ENCODE measurements at places on chromosomes 2 and 18. TPM values are rescaled to one million over a fixed set of nuclear protein-coding genes. Genes with fewer than 3 reads are reported as not detected.

- no peak for DNase-seq
Observed at GRCh38 chr2:111653103-111653624, 230.8 kb downstream of the ANAPC1 start.

- no peak for DNase-seq
Observed at GRCh38 chr18:23878336-23878900, 136.1 kb upstream of the TTC39C start.

DNA sequence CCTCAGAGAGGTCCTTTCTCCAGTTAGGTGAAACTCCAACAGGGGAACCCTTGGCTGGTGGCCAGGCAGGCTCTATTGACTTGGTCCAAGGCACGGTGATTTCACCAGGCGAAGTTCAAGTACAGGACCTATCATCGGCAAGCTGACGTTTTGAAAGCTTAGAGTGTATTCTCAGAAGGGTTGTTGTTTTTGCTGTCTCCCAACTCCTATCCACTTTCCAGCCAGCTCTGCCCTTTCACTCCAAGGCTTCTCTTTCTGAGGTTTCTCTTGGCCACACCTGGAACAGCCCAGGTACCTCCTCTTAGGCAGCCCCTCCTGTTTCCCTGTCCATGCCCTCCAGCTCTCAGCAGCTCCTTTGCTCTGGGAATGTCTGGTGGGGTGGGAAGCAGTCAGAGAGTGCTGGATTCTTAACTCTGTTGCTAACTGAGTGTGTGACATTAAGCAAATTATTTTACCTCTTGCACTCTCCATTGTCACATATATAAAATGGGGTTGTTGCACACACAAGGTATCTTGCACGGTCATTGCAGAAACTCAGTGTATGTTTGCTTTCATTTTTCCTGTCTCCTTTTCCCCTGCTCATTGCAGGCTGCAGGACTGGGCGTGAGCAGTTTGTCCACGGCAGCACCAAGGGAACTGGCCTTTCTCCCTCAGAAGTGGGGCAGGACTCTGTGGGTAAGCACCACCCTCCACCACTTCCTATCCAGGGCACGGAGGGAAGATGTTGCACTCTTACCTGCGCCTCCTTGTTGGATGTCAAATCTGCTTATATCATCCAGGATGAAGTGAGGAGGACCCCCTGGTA is 30.2 kb downstream of the CAPN13 start:
- peak; percentile 41 for DNase-seq

DNA sequence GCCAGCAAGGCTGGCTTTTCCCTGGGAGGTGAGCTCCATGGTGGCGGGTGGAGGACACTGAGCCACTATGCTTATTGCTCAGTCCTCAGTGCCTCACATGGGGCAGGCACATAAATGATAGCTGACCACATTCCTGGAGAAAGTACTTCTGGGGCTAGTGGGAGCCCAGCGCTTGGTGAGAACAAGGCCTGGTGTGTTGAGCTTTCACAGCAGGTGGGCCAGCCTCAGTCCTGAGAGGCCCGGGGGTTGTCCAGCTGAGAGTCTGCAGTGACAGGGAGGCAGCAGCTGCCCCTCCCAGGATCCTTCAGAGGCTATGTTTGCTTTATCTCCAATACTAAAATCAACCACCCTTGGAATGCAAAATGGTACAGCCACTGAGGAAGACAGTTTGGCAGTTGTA is 217.7 kb downstream of the ZBTB7C start:
- no peak for DNase-seq

- no peak for DNase-seq
Observed at GRCh38 chr2:25230198-25230947, 62.0 kb upstream of the POMC start.

- no peak for DNase-seq
Observed at GRCh38 chr2:164920430-164920829, 34.9 kb downstream of the SLC38A11 start.

Gene LRRTM1
- not detected for total RNA-seq

Gene GALR1
- total RNA-seq = not detected

Gene SPATA3
- total RNA-seq = not detected

Gene SP140
- 2.7 TPM for total RNA-seq

DNA sequence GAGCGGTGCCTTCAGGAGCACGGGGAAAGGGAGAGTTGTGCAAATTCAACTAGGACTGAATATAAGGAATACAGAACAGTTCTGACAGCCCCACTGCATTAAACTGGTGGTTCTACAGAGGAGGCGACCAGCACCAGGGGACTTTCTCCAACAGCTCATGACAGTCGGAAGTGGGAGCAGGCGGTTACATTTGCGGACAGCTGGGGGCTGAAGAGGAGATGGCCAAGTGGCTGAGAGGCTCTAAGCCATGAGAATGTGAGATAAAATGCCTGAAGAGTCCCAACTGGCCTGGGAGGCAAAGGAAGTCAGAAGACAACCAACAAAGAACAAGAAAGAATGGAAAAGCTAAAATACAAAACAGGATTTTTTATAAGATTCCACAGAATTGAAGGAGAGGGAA is 141.3 kb downstream of the L3MBTL4 start:
- DNase-seq = no peak

DNA sequence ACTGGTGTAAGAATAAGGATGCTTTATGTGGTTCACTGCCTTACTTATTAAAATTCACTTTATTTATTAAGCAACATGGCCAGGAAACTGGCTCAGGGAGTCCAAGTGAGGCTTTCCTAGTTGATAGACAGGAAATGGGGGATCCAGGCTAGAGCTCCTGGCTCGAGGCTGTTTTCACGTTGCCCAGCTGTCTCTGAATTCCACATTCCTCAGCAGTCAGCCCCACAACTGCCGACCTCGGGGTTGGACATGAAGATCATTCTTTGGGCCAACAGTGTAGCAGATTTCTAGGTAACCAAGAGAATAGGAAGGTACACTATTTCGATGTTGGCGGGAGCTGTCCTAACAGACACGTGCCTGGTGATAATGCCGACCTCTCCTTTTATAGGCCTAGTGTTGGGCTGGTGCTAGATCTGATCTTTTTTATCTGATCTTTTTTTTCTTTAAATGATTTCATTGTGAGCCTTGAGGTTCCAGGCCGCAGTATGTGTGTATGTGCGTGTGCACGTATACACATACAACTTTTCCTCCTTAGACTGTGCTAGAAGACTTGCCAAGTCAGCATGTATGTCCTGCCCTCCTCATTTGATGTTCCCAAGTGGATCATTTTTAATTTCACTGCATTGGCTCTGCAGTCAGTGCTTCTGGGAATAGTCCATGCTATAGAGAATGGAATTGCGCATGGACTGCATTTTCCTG is 103.5 kb downstream of the CABLES1 start:
- no peak for DNase-seq

DNA sequence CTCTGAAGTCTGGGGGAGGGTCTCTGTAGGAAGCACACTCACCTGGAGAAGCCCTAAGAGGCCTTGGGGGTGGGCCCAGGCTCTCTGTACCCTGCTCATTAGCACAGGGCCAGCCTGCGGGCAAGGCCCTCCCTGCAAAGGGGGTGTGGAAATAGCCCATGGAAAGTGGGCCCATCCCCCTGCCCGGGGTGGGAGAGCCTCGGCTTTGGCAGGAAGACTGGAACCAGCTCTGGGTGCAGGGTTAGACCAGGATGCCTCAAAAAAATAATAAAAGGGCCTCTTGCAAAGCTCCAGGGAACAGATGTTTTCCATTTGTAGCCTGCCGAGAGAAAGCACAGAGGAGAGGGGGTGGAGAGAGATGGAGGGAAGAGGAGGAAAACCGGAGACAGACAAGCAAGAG is 98.7 kb downstream of the STPG4 start:
- no peak for DNase-seq

DNA sequence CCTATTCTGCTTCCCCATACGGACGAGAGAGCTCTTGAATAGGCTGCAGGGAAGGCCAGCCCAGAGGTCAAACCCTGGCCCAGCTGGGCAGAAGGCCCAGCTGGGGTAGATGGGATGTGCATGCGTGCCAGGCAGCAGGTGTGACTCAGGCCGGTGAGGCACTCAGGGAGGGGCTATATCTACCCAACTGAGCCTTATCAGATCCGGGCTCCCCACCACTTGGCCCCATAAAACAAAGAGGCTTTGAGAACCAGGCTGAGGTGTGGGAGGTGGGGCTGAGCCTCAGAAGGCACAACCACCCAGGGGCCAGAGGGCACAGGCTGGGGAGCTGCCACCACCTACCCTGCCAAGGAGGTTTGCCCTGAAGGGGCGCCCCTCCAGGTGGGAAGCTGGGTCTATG is 8.0 kb upstream of the CFAP65 start:
- DNase-seq = no peak

Gene GALNT5
- 0.29 TPM for total RNA-seq

DNA sequence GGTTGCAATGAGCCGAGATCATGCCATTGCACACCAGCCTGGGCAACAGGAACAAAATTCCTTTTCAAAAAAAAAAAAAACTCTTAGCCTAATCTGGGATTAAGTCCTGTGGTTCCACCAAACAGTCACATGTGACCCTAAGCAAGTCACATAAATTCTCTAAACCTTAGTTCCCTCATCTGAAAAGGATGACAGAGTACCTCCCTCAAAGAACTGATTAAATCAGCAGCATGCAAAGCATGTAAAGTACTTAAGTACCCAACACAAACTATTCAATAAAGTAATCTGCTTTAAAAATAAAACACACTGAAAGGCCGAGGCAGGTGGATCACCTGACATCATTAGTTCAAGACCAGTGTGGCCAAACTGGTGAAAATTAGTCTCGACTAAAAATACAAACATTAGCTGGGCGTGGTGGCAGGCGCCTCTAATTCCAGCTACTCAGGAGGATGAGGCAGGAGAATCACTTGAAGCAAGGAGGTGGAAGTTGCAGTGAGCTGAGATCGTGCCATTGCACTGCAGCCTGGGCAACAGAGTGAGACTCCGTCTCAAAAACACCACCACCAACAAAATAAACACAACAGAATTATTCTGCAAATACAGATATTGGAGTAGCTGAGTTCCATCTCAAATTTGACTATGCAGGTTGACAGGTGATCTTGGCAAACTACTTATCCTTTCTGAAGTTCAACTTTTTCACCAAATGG is 7.0 kb downstream of the USP34 start:
- no peak for DNase-seq

GRCh38 chr2:98484652-98485452 is 40.2 kb downstream of the INPP4A start:
- no peak for DNase-seq

Gene SKOR2
- not detected for total RNA-seq

Gene MAP3K20
- 77.6 TPM for total RNA-seq

- DNase-seq = peak; percentile 10
Observed at GRCh38 chr2:30781451-30781850, 25.8 kb downstream of the CAPN13 start.

DNA sequence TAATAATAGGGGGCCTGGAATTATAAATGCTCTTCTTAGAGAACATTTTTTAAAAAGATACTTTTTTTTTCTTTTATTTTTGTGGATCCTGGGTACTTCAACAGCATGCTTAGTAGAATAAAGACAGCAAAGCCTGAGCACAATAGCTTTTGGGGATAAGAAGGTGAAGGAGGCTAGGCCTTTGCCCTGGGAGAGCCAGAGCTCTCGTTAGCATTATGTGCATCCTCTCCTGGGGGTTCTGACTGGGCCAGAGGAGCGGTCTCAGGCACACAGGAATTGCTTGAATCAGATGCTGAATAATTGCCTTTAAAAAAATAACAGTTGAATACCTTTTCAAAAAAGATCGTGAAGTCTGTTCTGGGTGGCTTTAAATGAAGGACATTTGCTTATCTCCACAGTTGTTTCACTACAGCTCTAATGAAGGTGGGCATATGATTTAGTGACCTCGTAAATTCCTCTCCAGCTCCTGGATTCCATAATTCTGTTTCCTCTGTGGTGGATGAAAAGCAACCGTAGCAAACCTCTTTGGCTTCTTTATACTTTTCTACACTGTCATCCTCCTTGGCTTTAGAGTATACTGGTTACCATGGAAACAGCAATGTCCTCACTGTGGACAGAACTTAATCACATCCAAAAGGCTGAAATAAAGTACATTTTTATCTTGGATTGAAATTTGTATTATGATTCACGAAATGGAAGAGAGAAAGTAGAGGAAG is 133.8 kb downstream of the MAIP1 start:
- DNase-seq = no peak

Gene KCNF1
- 0.60 TPM for total RNA-seq
